SJSA1 (cell line): ENCODE measurements at places on chromosomes 2 and 18. TPM values are rescaled to one million over a fixed set of nuclear protein-coding genes. Genes with fewer than 3 reads are reported as not detected.

Gene FLACC1
- total RNA-seq, result 0.58 and 0.75 TPM in 2 replicates

Gene MAT2A
- 84.2 and 92.7 TPM in 2 replicates for total RNA-seq

DNA sequence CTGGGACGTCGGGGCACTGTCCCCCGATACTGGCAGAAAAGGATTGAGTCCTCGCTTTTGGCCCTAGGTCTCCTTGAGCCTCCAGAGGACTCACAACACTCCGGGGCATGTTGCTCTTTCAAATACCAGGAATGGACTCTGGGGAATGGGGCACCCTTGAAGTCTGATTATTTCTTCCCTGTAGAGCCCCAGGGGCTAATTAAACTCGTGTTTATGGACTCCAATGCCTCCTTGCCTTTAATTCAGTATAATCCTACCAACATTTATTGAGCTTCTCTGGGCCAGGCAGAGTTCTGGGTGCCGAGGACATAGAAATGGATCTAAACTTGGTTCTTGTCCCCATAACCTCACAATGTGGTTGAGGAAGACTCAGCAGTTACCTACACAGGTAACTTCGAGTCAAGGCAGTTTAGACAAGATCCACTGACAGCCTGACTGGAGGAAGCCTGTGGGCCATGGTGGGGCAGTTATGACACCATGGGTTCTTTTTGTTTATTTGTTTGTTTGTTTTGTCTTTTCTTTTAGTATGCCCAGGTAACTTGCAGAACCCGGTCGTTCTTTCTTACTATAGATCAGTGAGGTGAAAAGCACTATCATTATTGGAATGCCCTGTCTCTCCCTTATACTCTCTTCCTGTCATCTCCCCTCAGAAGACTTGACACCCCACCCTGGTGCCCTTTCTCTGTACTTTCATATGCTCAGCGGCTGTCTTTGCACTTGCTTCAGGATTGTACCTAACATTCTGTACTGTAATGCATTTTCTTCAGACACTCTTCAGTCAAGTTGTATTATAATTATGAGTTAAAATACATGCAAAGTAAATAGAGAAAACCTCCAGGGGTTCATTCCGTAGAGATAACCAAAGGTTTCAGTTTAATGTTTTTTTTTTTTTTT lies 3.2 kb downstream of the CFLAR start:
- DNase-seq, result no peak
- peaks cover 37% of the 10 kb centered on the region for H3K36me3 ChIP-seq
- peak overlapping the region; percentile 81 for H3K4me3 ChIP-seq
- peak overlapping the region; percentile 95 for H3K27ac ChIP-seq

DNA sequence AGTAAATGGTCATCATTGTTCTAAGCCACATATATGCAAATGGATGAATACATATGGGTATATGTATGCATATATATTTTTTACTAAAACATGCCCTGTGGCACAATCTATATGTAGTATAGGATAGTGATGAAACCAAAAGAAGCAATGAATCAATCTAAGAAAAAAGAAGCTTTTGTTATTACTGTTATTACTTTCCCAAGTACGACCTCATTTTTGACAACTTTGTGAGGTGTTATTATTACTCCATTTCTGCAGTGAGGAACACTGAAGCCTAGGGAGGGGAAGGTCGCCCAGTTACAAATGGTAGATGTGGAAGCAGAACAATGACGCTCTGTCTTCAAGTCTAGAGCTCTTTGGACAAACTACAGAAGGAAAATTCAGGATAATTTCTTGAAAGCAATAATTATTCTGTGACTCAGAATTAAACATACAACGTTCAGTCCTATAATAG lies 38.3 kb downstream of the STAT4 start:
- no peak overlapping the region for H3K27ac ChIP-seq
- no peaks in the 10 kb centered on the region for H3K36me3 ChIP-seq
- no peak for DNase-seq
- no peak overlapping the region for H3K4me3 ChIP-seq

GRCh38 chr2:173395567-173396351 lies 41.1 kb downstream of the CDCA7 start:
- H3K4me1 ChIP-seq, result peaks cover 22% of the 10 kb centered on the region
- no peak for DNase-seq
- H3K27me3 ChIP-seq, result no peaks in the 10 kb centered on the region
- no peak overlapping the region for H3K4me3 ChIP-seq
- H3K27ac ChIP-seq, result no peak overlapping the region

- H3K36me3 ChIP-seq, result peaks cover 5% of the 10 kb centered on the region
- peak overlapping the region; percentile 78 for H3K4me3 ChIP-seq
- H3K27me3 ChIP-seq, result no peaks in the 10 kb centered on the region
- peak overlapping the region; percentile 45; the same call in 1 of the 2 replicates for H3K27ac ChIP-seq
Measured at GRCh38 chr18:35581898-35582641, 530 bp downstream of the GALNT1 start.

DNA sequence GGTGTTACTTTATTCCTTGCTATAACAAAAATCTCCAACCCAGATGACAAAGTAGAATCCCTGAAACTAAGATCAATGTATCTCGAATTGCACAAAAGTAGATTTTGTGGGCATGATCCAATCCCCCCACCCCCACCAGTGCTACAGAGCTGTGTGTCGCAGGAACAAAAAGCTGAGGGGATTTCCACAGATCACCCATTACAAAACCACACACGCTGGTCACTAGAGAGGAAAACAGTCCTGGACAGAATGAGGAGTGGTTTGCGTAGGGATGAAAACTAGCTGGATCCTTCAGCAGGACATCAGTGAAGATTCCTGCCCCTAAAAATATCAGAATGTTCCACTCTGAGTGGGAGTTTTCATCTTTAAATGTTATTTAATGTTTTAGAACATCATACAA lies 165.3 kb upstream of the STK17B start:
- H3K27ac ChIP-seq, result no peak overlapping the region
- no peaks in the 10 kb centered on the region for H3K36me3 ChIP-seq
- no peaks in the 10 kb centered on the region for H3K27me3 ChIP-seq
- no peak overlapping the region for H3K4me3 ChIP-seq
- DNase-seq, result no peak

DNA sequence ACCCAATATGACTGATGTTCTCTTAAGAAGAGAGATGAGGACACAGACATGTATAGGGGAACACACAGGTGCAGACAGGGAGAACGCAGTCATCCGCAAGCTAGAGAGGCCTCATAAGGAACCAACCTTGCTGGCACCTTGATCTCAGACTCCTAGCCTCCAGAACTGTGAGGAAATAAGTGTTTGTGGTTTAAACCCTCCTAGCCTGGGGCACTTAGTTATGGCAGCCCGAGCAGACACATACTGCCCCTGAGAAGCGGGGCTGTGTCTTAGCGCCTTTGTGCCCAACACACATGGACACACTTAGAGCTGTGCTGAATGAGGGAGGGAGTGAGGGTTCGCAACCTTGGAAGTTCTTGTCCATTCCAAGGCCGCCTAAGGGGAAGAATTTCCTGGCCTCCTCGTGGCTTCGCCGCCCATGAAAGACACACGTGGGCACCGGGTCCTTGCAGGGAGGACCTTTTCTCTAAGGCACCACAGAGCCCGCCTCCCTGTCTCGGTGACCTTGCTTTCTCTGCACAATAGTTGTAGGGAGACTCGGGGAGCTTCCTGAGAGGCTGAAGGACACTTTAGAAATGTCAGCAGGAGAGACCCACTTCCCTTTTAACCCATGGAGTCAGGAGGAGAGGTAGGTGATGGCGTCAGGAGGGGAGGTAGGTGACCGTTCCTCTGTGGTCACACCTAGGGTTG lies 224.5 kb upstream of the HDAC4 start:
- no peaks in the 10 kb centered on the region for H3K4me1 ChIP-seq
- DNase-seq, result peak; percentile 22

GRCh38 chr2:30613001-30613400 lies 166.0 kb downstream of the LCLAT1 start:
- no peak overlapping the region for H3K4me3 ChIP-seq
- no peak for DNase-seq
- H3K27me3 ChIP-seq, result no peaks in the 10 kb centered on the region
- peaks cover 5% of the 10 kb centered on the region; the same call in 1 of the 2 replicates for H3K36me3 ChIP-seq
- H3K27ac ChIP-seq, result no peak overlapping the region
- H3K4me1 ChIP-seq, result no peaks in the 10 kb centered on the region

Gene SIGLEC15
- 0.06 and 0.68 TPM in 2 replicates for total RNA-seq

Gene GKN2
- total RNA-seq, result not detected in 2 replicates

- H3K4me1 ChIP-seq, result peaks cover 75% of the 10 kb centered on the region
- H3K27ac ChIP-seq, result peak overlapping the region; percentile 79
- DNase-seq, result peak; percentile 88
- H3K4me3 ChIP-seq, result no peak overlapping the region
Measured at GRCh38 chr2:187547353-187547979, 6.8 kb downstream of the TFPI start.

Gene GDF7
- 0.03 TPM in 1 of 2 replicates, not detected in the other for total RNA-seq

Gene GALNT13
- not detected in 2 replicates for total RNA-seq

Gene NFATC1
- total RNA-seq, result 2.2 and 3.4 TPM in 2 replicates

GRCh38 chr2:62152000-62152399 lies 43.9 kb upstream of the B3GNT2 start:
- H3K4me3 ChIP-seq, result no peak overlapping the region
- DNase-seq, result no peak
- no peaks in the 10 kb centered on the region for H3K27me3 ChIP-seq
- no peaks in the 10 kb centered on the region for H3K4me1 ChIP-seq

Gene PLA2R1
- total RNA-seq, result 1.9 and 2.3 TPM in 2 replicates

DNA sequence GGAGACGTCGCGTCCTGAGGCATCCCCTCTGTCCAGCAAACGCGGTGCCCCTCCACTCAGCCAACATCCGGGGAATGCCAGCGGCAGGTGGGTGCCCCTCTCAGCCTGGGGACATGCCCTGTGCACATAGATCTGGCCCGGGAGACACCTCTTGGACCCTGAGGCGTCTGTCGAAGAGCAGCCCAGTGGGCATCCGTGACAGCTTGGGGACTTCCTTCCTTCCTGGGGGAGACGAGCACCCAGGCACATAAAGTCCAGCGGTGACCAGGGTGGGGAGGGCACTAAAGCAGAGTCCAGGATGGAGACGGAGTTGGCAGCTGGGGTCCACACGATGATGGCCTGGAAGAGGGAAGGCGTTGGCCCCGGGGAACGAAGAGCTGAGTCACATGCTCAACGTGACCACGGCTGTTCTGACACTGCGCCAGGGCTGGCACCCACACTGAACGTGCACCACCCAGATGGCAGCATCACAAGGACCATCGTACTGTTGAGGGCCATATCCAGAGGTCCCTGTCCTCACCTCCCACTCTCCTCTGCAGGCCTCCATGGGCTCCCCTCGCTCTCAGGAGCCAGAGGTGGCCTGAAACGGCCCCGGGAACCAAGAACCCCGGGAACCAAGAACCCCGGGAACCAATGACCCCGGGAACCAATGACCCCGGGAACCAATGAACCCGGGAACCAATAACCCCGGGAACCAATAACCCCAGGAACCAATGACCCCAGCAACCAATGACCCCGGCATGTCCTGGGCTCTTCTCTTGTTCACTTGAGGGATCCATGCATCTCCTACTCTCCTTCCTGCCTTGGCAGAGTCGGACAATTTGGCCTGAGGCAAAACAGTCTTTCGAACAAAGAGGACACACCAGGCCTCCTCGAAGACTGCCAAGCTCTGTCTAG lies 22.6 kb downstream of the HDAC4 start:
- H3K4me3 ChIP-seq, result no peak overlapping the region
- H3K36me3 ChIP-seq, result no peaks in the 10 kb centered on the region
- DNase-seq, result no peak
- no peak overlapping the region for H3K27ac ChIP-seq

Gene TSPYL6
- not detected in 2 replicates for total RNA-seq

Gene DNMT3A
- 3.6 and 4.7 TPM in 2 replicates for total RNA-seq

Gene IL36A
- not detected in 2 replicates for total RNA-seq

Gene SLC40A1
- 0.87 TPM in 1 of 2 replicates, not detected in the other for total RNA-seq

Gene GPR45
- total RNA-seq, result 0.16 and 0.29 TPM in 2 replicates

Gene SDC1
- 75.2 and 117 TPM in 2 replicates for total RNA-seq

GRCh38 chr2:64766841-64767669 lies 113.3 kb upstream of the SERTAD2 start:
- peaks cover 22% of the 10 kb centered on the region for H3K4me1 ChIP-seq
- H3K27ac ChIP-seq, result peak overlapping the region; percentile 96
- peak overlapping the region; percentile 56 for H3K4me3 ChIP-seq
- no peaks in the 10 kb centered on the region for H3K36me3 ChIP-seq
- no peak for DNase-seq

Gene RIT2
- total RNA-seq, result not detected in 2 replicates

GRCh38 chr2:31226266-31226665 lies 7.7 kb upstream of the EHD3 start:
- no peaks in the 10 kb centered on the region for H3K36me3 ChIP-seq
- no peak overlapping the region for H3K27ac ChIP-seq
- DNase-seq, result no peak
- H3K27me3 ChIP-seq, result peaks cover 25% of the 10 kb centered on the region
- H3K4me1 ChIP-seq, result no peaks in the 10 kb centered on the region

- H3K27ac ChIP-seq, result no peak overlapping the region
- no peaks in the 10 kb centered on the region; the same call in 1 of the 2 replicates for H3K4me1 ChIP-seq
- no peak overlapping the region for H3K4me3 ChIP-seq
- H3K27me3 ChIP-seq, result no peaks in the 10 kb centered on the region
- no peak for DNase-seq
- peaks cover 43% of the 10 kb centered on the region for H3K36me3 ChIP-seq
Measured at GRCh38 chr2:229909090-229909489, 12.7 kb downstream of the TRIP12 start.

DNA sequence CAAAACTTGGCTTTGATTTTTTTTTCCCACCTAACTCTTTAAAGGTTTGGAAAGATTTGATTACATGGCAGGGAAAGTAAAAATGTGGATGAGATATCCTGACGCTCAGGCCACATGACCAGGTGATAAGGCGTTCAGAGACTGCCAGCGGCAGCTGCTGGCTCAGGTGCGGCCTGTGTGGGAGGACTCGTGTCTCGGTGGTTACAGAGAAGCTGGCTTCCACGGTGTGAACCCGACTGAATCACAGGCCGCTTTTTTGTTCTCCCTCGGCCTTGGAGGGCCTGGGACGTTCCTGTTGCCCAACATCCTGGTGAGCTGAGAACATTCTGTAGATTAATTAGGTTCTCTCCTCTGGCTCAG lies 124.2 kb upstream of the ZNF516 start:
- no peaks in the 10 kb centered on the region for H3K36me3 ChIP-seq
- peaks cover 14% of the 10 kb centered on the region for H3K4me1 ChIP-seq
- no peaks in the 10 kb centered on the region; the same call in 1 of the 2 replicates for H3K27me3 ChIP-seq
- no peak overlapping the region for H3K27ac ChIP-seq
- DNase-seq, result no peak
- H3K4me3 ChIP-seq, result no peak overlapping the region

- peaks cover 8% of the 10 kb centered on the region for H3K4me1 ChIP-seq
- no peak overlapping the region for H3K27ac ChIP-seq
- H3K4me3 ChIP-seq, result no peak overlapping the region
- DNase-seq, result no peak
Measured at GRCh38 chr2:8448824-8449556, 232.9 kb upstream of the ID2 start.
